ENCODE measurements at places on chromosomes 7 and 10.

DNA sequence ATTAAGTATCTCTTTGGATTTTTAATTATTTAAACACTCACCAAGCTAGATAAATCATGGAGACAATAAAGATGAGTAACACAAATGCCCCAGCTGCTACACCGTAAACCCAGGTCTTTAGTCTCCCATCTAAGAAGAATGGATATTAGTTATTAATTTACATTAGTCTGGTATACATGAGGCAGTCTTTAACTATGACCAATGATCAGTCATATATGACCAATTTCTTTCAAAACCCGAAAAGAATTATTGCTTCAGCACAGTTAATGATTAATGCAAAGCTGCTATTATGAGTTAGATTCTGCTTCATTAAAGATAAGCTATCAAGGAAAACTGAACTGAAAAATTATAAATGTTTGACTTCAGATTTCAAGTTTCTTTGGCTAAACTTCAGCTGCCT lies 402.9 kb downstream of the PHF14 start:
- DNase-seq = no peak

DNA sequence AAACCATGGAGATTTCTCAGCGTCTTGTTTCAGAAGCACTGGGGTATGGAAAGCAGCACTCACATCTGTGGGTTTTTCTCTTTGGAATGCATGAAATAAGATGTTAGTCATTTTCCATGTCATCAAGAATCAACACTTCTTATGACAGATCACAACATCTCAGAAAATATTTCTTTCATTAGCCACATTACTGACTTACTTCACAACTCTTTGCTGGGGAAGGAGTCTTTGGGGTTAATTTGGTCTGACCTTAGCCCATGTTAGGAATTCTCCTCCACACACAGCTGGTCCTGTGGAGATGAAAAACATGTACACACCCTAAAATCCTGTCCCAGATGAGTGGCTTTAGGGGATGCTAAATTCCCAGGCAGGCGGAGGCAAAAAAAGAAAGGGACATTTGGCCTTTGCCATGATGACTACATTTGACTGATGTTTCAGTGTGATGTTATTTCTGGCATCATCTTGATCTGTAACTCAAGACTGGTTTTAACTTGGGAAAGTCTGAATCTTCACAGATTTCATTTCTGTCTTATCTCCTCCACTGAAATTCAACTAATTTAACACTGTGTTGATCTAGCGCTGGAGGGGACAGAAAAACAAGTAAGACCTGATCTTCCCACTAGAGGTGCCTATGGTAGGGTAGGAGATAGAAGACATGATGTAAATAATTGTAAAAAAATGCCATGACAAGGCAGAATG lies 363.2 kb downstream of the PRPF18 start:
- DNase-seq = peak; percentile 96

DNA sequence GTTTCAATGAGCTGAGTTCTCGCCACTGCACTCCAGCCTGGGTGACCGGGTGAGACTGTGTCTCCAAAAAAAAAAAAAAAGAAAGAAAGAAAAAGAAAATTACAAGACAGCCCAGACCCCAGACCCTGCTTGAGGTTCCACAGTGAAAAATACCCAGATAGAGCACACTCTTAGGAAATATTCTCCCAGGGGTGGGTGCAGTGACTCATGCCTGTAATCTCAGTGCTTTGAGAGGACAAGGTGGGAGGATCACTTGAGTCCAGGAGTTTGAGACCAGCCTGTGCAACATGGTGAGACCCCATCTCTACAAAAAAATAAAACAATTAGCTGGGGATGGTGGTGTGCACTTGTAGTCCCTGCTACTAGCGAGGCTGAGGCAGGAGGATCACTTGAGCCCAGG lies 41.1 kb upstream of the GTF2IRD1 start:
- peak; percentile 12 for DNase-seq

- no peak for DNase-seq
Observed at GRCh38 chr7:38171623-38172391, 6.2 kb upstream of the STARD3NL start.

DNA sequence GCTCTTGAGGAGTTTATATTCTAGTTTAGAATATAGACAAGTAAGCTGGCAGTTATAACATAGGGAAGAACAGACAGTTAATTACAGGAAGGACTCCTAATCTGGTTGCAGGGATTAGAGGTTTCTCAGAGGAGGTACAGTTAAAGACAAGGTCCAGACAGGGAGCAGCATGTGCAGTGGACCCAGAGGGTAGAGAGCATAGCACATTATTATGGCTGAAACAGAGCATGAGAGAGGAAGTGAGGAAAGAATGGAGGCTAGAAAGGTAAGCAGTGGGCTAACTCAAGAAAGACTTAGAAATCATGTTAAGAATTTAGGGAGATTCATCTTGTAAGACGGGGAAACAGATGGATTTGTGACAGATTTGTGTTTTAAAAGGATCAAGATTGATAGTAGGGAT lies 9.7 kb downstream of the MIOS start:
- no peak for DNase-seq

GRCh38 chr7:120960714-120961113 lies 10.1 kb downstream of the ING3 start:
- DNase-seq = no peak

DNA sequence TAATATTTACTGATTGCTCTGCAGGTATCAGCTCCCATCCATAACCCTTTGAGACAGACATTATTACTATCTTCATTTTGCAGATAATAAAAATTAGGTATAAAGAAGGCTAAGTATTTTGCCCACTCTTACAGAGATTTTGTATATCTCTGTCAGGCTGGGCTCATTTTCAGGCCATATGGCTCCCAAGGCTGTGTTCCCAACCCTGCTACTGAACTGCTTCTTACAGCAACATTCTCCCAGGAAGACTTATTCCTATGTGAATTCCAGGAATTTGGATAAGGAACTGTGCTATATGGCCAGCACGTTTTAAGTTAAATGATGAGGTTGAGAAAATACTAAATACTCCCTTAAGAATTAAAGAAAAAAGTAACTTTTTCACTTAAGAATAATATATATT lies 1.9 kb upstream of the TMEM106B start:
- DNase-seq = no peak

DNA sequence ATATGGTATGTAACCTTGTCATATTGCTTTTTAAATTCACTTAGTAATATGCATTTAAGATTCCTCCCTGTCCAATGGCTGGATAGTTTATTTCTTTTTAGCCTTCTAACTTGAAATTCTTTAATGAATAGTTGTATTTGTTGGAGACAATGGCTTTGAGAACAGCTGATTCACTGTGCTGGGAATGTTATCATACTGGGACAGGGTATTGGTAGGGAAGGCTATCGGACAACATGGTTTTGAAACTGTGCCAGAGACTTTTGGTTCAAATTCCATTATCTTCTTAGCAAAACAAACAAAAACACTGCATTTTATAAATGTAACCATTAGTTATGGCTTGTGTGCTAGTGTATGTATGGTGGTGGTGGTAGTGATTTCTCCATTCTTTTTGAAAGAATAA lies 517.1 kb upstream of the ANKRD30A start:
- peak; percentile 62 for DNase-seq

DNA sequence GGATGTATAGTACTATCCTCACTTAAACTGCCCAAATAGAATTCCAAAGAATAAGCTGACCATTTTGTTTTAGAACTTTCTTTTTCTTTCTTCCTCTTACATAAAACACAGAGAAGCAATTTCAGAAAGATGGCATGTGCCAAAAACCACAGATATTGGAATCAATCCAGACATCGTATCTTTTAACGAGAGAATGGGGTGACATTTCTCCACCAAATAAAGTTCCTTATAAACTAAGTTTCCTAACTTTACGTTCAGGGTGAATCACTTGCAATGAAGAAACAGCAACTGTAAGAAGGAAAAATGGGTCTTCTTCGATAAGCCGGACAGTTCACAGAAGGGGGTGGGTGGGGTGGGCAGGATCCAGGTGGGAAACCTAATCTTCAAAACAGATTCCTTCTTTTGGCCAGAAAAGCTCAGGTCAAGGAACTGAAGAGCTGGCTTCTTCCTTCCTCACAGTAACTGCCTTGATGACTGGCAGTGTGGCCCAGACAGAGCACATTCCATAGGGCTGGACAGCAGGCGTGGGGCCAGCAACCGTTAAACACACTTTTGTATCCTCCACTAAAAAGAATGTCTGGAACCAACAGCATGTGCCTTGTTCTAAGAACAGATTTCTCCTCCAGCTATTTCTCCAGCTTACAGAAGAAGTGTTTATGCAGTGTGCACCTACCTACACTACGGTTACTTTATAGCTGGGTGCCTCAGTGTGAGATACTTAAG lies 31.5 kb downstream of the CREB3L2 start:
- DNase-seq = peak; percentile 92

DNA sequence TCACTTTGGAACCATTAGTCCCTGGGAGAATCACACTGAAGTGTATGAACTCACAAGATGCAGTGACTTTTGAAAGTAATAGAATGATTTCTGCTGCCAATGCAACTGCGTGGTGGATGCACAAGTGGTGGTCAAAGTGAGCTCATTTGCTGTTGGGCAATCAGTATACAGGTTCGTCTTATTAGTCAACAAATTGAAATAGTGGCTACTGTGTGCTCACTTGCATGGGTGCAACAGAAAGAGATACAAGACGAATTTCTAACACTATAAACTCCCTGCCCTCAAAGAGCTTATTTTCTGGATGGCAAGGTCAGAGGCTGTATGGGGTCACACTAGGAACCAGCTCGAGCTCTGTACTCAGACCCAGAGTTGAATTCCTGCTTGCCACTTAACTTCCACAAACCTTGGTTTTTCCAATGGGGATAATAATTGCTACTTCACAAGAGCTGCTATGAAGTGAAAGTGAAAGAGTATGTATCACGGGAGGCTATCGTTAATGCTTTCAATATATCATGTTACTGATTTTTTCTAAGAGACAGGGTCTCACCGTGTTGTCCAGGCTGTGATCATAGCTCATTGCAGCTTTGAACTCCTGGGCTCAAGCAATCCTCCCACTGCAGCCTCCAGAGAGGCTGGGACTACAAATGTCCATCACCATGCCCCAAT lies 8.3 kb upstream of the BCL7B start:
- DNase-seq = no peak

GRCh38 chr7:106874076-106874475 lies 9.0 kb downstream of the PIK3CG start:
- no peak for DNase-seq

- DNase-seq = peak; percentile 49
Observed at GRCh38 chr7:116986611-116987565, 33.6 kb downstream of the ST7 start.

GRCh38 chr10:107163881-107164861 lies at the start of gene SORCS1:
SORCS1 (minus strand) TSS chr10:107164706.
- peak; percentile 4 for DNase-seq

DNA sequence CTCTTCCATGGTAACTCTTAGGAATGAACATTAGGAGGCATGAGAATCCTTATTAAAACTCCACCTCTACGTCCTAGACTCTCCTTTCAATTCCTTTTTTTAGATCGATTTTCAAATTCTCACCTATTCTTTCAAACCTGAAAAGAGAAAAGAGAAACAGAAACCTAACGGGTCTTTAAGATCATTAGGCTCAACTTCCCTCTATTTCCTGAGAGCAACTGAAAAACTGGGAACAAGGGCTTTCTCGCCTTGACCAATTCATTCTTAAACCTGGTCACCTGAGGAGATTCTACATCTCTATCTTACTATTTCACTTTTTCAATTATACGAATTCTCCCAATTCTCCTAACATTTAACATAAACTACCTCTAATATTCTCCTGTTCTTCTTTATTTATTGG lies 2.8 kb downstream of the TFEC start:
- DNase-seq = no peak

DNA sequence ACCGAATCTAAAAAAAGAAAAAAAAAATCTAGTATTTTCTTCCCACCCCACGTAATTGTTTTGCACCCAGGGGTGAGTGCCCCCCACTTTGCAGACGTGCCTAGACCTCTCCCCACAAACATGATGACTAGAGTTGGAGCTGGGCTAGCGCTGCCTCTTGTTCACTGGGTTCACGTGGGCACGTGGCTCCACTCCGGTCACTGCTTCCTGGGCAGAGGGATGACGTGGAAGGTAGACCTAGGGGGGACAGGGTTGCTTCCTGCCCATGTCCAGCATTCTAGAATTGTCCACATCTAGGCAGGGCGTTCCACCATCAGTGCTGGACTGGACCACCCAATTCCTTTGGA lies 861 bp upstream of the LIMK1 start:
- DNase-seq = no peak

GRCh38 chr7:28785041-28785995 lies 172.8 kb downstream of the TRIL start:
- DNase-seq = peak; percentile 49

DNA sequence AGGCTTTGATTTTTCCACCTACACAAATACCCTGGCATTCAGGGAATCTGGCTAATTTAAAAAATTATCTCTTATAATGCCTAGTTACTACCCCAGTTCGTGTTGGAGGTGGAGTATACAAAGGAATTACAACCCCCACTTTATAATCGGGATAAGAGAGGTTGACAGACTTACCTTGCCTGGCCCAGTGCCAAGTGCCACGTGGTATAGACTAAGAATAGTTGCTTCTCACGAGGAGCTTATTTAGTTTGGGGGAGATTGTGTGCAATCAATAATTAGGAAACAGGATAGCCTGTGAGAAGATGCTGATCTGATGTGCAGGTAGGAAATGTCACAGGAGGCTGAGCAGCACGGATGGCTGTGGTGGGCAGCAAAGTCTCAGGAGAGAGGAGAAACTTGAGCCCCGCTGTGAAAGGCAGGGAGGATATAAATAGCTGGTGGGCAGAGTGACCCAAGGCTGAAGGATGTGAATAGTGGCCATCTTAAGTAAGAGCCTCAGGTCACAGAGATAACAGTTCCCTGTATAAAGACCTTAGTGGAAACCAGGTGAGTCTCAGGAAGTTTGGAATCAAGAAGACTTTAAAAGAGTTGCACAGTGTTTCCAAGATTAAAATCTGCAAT lies 11.3 kb upstream of the ATXN7L1 start:
- no peak for DNase-seq

- DNase-seq = no peak
Observed at GRCh38 chr7:129122751-129123509, 21.6 kb upstream of the TSPAN33 start.

- DNase-seq = peak; percentile 0
Observed at GRCh38 chr7:88480896-88481295, 174.2 kb upstream of the STEAP4 start.

- DNase-seq = no peak
Observed at GRCh38 chr7:26186364-26187311, 13.9 kb downstream of the HNRNPA2B1 start.

DNA sequence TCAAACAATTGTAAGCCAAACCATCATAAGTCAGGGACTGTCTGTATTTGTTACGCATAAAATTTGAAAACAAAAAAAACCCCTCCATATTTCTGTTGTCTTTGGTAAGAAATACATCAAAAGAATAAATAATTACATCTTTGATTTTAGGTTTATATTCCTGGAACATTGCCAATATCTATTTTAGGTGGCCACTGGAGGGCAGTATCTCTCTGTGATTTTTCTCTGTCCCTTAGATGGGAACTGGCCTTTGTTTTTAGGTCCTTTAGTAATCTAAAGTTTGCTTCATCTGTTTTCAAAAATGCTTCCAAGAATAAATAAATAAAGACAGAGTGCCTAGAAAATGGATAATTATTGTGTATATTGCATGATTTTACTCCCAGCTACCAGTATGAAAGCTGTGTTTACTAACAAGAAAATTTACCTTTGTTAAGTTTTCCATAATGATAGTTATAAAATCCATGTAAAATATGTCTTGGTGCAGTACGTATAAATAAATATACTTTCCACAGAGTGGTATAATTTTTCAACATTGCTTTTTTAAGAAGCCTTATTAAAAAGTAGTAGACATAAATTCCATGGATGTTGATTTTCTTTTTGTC lies 64.2 kb downstream of the PHYHIPL start:
- peak; percentile 42 for DNase-seq

GRCh38 chr10:125567529-125567928 lies 115.4 kb downstream of the TEX36 start:
- no peak for DNase-seq
